Cerebellar cortex (tissue), 1 donor: ENCODE measurements at places on chromosomes 4 and X.

DNA sequence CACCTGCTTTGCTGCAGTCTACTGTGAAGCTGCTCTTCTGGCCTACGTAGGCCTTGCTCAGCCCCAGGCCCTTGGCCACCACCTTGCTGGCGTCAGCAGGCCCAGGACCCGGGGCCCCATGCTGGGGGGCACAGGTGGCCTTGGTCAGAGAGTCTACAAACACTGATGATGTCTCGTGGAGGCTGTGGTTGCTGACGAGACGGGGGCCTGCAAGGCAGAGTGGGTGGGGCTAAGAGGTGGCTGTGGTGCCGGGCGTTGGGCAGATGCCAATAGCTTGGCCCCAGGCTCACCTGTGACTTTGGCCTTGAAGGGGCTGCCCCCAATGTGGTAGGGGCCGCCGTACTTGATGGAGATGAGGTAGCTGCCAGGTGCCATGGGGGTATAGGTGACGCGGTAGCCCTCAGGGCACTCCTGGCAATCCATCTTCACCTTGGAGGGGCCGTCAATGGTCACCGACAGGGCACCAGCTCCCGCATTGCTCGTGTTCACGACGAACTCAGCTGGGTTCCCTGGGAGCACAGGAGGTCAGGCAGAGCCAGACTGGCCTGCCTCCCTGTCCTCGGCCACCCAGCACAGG lies 25.0 kb downstream of the FLNA start:
- DNase-seq = no peak

GRCh38 chr4:78069859-78070258 lies 12.7 kb downstream of the FRAS1 start:
- no peak for DNase-seq

- DNase-seq = no peak
Measured at GRCh38 chr4:178165251-178165950, 723.2 kb upstream of the AGA start.

DNA sequence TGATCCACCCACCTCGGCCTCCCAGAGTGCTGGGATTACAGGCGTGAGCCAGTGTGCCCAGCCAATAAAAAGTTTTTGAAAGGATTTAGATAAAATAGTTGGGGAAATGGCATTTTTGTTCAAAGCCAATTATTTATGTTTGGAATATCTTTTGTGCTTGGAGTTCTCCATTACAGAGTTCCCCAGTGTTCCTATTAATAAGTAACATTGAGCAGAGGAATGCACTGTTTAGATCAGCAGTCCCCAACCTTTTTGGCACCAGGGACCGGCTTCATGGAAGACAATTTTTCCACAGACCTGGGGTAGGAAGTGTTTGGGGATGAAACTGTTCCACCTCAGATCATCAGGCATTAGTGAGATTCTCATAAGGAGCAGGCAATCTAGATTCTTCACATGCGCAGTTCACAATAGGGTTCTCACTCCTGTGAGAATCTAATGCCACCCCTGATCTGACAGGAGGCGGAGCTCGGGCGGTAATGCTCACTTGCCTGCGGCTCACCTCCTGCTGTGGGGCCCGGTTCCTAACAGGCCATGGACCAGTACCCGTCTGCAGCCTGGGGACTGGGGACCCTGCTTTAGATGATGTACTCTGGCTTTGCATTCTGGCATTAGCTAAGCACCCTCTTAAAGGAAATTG lies 8.3 kb downstream of the PKD2 start:
- DNase-seq = no peak

DNA sequence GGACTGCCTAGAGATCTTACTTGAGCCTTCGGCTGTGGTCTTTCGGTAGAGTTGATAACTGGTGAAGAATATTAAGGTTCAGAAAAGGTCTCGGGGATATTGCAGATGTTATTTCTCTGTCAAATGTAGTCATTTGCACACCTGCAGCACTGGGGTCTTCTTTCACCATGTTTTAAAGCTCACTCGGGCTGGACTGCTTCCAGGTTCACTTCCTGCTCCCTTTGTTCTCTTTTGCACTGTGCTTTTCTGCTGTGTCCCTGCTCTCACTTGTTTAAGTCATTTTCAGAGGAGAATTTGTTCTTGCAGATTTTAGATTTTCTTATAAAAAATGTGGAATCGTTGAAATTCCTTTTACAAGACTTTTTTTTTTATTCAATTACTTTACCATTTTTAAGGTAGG lies 68.5 kb downstream of the BMPR1B start:
- no peak for DNase-seq

DNA sequence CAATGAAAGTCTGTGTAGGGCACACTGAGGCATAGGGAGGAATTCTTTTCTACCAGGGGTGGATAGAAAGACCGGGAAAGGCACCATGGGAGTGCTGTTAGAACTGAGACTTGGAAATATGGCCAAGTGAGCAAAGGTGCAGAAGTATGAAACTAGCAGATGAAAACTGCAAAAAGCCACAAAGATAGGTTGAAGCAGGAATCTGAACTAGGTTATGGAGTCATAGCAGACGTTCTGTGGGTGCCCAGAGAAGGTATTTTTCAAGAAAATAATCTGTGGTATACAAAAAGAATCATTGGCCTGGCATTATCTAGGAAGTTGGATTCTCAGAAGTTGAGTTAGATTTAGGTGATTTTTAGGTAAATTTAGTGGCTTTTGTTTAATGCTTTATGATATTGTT lies 48.5 kb downstream of the SMAD1 start:
- no peak for DNase-seq

GRCh38 chr4:2806390-2807355 lies 13.8 kb downstream of the SH3BP2 start:
- DNase-seq = peak; percentile 39

DNA sequence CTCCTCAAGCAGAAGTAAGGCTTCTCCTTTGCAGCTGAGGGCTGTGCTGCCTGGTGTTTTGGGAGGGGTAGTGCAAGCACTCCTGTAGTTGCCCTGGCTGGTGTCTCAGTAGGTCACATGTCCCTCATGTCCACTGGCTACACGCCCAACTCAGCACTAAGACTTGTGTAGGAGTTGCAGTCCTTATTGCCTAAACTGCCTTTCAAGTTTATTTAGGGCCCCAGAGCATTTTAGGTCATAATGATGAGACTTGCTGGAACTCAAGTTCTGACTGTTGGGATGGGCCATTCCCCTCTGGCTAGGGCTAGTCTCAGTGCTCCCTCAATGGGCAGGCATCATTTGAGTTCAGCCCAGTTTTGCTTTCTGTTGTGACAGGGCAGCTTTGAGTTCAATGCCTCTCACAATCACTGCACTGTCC lies 44.1 kb downstream of the PPM1K start:
- no peak for DNase-seq

- DNase-seq = no peak
Measured at GRCh38 chrX:136067966-136068365, 79.4 kb upstream of the FHL1 start.

GRCh38 chr4:112954286-112954685 lies 95.2 kb upstream of the ANK2 start:
- no peak for DNase-seq
